ENCODE measurements at places on chromosomes 12 and 14.

GRCh38 chr14:105165761-105166485 is 2.7 kb downstream of the JAG2 start:
- DNase-seq = no peak

- DNase-seq = no peak
Observed at GRCh38 chr14:100778951-100779690, 46.8 kb upstream of the MEG3 start.

DNA sequence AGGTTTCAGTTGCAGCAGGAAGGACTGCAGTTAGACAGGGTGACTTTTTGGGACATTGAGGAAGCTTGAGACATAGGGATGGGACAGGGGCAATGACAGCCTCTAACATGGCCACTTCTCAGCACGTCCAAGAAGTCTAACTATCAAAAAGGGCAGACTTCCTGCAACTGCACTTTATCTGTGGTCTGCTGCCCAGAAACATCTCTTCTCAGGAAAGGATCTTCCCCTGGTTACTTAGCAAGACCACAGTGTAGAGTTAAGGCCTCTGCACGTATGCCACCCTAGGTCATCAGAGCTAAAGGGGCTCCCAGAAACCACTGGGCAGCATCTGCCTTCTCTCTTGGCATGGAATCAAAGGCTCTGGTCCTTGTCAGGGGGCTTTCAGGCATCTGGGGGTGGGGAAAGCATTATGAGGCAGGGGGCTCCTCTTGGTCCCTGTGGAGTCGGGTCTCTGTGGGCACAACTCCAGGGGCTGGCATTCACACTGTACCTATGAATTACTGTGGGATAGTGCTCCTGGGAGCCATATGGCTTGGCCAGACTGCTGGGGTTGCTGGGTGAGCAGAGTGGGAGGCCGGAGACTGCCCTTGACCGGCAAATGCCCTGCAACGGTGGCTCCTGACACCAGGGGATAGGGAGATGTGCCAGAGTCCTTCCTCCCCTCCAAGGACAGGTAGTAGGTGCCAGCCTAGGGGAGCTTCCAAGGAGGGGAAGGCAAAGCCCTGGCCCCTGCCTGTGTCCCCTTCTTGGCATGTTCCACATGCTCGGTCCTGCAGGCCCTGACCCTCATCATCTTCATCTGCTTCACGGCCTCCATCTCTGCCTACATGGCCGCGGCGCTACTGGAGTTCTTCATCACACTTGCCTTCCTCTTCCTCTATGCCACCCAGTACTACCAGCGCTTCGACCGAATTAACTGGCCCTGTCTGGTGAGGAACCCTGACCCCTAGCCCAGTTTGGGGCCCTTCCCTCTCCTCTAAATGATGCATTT is 1.0 kb downstream of the CMTM5 start:
- no peak for DNase-seq

- DNase-seq = no peak
Observed at GRCh38 chr14:58275527-58276190, 22.7 kb upstream of the ARID4A start.

DNA sequence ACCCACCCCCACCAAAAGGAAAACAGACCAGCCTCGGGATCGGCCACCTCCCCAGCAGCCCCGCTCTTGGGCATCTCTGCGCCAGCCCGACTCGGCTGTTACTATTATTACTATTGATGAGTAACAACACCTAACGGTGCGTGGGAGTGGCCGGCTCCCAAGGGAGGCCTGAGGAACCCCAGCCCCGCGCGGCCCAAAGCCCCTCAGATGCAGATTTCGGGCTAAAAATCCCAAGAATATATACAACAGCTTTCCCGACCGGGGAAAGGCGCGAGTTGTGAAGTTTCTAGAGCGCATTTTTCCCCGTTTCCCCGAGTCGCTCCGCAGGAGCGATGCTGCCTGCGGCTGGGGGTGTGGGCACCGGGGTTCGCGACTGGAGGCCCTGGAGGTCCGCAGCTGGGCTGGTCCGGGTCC is 565 bp downstream of the NT5DC3 start:
- DNase-seq = no peak

DNA sequence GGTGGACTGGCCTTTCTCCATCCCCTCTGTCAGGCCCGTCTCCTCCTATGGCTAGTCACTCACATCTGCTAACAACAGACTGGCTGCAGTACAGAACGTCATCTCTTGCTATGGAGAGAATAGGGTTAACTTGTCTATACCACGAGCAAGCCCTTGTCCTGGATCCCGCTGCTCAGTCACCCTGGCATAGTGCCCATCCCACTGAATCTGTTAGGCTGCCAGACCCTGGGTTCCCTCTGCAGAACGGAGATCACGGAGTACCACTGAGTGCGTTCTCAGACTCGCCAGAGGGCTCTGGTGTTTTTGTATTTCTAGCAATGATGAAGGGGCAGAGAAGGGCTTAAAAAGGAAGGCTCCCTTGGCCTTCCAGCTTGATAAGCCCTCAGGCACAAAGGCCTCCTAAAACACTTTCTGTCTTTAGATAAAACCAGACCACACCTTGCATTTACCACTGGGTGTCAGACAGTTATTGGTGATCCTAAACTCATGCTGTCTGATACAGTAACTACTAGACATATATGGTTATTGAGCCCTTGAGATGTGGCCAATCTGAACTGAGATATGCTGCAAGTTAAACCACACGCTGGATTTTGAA is 6.3 kb upstream of the NRIP2 start:
- no peak for DNase-seq

Measured in CD4-positive, alpha-beta T cell treated with Interleukin-4 for 1 hour (primary cell).